NCI-H1105 (cell line): ENCODE measurements at places on chromosomes 3 and 15.
A peak's percentile ranks its signal among the peaks of the same experiment; 100 is the strongest.

- DNase-seq = no peak
Measured at GRCh38 chr3:10380906-10381305, 60.0 kb upstream of the SEC13 start.

DNA sequence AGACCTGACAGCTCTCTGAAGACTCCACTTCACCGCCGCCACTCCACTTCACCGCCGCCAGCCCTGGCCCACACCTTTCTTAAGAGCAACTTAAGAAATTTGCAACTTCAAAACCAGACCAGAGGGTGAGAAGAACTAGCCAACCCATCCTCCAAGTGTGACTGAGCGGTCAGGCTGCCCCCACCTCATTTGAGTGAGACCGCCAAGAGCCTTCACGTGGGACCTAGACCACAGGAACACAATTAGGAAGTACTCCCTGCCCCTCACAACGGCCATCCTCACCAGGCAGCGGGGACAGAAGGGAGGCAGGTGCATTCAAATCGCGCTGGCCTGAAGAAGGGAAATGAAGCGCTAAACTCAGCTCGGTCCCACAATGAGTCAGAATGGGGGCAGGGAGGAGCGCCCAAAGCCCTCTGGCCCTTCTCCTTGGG lies 156.8 kb upstream of the BCL6 start:
- no peak for DNase-seq

- DNase-seq = no peak
Measured at GRCh38 chr3:8103954-8104353, 397.7 kb upstream of the LMCD1 start.

- DNase-seq = no peak
Measured at GRCh38 chr15:51971032-51971374, 575 bp downstream of the LEO1 start.

DNA sequence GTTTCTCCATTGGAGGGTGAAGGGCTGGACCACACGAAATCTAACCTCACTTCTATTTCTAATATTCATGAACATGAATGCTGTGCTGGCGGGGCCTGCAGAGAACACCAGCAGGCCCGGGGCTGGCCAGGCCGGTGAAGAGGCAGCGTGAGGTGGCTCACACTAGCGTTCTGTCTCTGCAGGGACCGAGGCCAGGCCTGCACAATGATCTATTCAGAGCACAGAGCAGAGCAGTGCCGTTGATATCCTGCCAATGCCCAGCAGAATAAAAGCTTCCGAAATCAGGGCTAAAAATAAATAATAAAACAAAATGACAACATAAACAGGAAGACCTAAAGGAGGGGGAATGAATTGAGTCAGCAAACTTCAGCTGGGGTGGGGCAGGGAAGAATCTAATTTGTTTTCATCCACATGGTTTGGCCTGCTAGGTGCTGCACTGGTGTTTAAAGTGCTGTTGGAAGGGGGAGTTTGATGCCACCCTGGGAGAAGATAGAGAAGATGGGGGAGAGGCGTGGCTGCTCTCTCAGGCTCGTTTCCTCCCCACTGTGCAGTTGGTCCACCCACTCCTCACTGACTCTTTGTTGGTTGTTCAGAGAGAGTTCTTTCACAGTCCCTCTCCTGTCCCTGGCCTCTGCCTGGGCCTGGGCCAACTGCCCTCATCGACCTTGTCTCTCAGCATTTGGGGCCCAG lies 837.1 kb downstream of the AGBL1 start:
- DNase-seq = no peak

DNA sequence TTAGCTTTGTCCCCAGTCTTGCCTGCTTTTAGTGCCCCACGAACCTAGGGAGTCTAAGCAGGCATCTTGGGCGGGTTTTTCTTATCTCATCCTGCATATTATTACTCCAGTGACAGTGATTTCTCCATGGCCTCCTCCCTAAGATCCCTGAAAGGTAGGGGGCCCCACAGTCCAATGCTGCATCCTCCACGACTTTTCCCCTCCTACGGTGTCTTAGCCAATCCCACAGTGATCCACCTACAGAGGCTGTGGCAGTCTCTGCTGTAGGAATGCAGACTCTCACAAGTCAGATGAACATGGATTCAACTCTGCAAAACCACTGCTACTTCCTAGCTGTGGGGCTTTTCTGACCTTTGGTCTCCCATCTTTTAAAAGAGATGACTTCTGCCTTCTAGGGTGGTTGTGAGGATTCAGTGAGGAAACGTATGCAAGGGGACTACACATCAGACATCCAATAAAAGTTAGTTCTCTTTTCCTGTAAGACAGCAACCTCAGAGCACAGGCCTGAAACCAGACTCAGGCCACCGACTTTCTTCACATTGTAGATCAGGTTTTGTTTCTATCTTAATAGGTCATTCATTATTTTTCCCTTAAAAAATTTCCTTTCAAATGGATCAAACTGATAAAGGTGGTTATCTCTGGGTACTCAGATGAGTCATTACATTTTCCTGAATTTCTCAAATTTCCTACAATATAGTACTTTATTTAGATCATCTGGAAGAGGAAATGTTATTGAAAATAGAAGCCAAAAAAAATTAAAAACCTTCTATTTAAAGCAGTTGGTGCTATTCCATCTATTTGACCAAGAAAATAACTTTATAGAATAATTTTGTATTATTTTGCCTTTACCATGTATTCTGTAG lies 23.2 kb downstream of the ILDR1 start:
- DNase-seq = no peak

DNA sequence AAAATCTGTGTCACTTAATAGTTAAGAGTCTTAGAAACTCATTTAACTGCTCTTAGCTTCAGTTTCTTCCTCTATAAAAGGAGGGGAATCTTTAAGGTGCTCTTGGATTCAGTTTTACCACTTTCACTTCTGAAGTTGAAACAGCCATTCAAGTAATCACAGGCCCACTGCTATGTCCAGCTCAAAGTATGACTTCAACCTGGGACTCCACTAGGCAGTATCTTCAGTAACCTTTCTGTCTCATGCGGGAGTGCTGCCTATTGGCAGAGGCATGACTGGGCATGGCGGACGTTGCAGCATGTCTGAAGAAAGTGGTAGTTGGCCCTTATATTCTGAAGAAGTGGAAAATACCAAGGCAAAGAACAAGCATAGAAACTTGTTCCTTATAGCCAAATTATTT lies 92.3 kb downstream of the DHX30 start:
- DNase-seq = no peak

DNA sequence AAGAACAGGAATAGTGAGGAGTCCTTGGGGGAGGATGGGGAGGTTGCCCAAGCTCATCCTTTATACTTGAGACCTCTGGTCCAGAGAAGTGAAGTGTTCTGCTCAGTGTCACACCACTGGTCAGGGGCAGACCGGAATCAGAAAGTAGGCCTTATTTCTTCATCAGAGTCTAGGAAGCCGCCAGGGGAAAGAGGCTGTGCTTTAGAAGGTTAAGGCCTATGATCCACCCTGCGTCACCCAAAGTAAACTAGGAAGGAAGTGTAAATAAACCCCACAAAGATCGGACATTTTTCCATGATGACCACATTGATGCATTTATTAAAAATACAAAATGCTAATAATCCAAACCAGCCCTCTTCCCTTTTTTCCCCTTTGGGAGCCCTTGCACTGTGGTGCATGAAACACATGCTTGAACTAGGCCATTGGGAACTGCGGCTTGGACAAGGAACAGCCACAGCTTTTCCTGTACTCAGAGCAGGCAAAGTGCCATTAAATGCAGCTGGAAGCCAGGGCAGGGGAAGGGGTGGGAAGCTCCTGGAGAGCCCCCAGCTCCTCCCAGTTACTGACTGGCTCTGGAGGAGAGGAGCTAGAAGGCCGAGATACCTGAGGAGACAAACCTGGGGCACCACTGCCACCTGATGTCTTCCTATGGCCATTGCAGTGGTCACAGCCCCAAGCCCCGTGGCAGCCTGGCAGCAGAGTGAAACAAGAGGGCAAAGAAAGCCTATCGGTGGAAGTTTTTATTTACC lies 37.0 kb downstream of the CDC25A start:
- DNase-seq = peak; percentile 42

GRCh38 chr3:1381647-1382036 lies 288.8 kb downstream of the CNTN6 start:
- no peak for DNase-seq

GRCh38 chr15:90178468-90179435 lies 22.4 kb upstream of the SEMA4B start:
- no peak for DNase-seq

- DNase-seq = no peak
Measured at GRCh38 chr3:156605686-156606605, 51.0 kb upstream of the SSR3 start.

GRCh38 chr3:84885199-84885882 lies 73.4 kb upstream of the CADM2 start:
- no peak for DNase-seq

- no peak for DNase-seq
Measured at GRCh38 chr3:58429657-58430056, 4.0 kb downstream of the PDHB start.

DNA sequence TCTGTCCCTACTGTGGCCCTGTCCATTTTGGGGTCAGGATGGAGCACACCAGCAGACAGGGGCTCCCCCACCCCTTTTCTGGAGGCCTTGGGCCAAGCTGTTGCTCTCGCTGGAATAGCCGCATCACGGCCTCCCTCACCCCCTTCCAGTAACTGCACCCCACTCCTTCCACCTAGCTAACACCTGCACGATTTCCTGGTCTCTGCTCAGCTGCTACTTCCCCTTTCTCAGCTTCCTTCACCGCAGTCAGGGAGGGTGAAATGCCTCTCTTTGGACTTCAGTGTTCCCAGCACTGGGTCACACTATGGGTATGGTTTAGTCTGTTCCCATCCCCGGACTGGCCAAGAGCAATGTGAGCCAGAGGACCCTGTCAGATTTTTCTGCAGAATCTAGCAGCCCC lies 400.2 kb downstream of the MCTP2 start:
- DNase-seq = no peak

DNA sequence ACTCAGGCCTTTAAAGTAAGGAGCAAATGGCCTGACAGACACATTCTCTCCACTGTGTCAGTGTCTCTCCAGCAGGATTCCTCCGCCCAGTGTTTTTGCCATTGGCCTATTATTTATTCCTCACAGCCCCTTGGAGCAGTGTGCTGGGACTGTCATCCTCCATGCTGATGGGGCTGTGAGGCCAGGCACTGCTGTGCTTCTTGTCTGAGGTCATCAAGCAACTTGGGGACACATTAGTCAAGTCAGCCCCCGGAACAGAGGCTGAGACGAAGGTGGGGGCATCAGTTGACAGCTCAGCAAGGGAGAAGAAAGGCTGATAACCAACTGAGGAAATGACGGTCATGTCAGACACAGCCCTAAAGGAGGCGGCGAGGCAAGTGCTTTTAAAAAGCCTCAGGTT lies 67.4 kb downstream of the XXYLT1 start:
- DNase-seq = no peak
